ENCODE measurements at places on chromosomes 7 and 10. TPM values are rescaled to one million over a fixed set of nuclear protein-coding genes. Genes with fewer than 3 reads are reported as not detected.
A peak's percentile ranks its signal among the peaks of the same experiment; 100 is the strongest.

NYAP1 gene
- total RNA-seq, result 1.5 TPM

KLF14 gene
- total RNA-seq, result not detected

PTPRN2 gene
- 0.33 TPM for total RNA-seq

MYPN gene
- total RNA-seq, result 3.0 TPM

MAD1L1 gene
- 35.4 TPM for total RNA-seq

DNAJB6 gene
- 106 TPM for total RNA-seq

GHRHR gene
- not detected for total RNA-seq

- peak; percentile 97 for DNase-seq
Observed at GRCh38 chr10:23384364-23384763, 39.8 kb upstream of the C10orf67 start.

DNA sequence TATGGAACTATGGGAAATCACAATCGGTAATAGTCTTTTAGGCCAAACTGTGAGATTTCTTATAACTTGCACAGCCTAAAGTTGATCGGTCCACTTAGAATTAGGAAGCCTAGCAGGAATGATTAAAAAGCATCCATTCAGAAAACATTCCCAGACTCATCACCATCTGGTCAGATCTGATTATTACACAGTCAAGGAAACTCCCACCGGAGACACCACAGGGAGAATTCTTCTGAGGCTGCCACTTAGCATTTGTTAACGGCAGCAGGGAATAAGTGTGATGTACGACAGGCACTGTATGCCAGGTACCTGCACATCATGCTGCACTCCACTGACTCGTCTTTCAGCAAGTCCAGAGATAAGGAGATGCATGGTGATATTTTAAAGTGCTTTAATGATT, 227.6 kb upstream of the STEAP1 start:
- DNase-seq, result no peak

DNA sequence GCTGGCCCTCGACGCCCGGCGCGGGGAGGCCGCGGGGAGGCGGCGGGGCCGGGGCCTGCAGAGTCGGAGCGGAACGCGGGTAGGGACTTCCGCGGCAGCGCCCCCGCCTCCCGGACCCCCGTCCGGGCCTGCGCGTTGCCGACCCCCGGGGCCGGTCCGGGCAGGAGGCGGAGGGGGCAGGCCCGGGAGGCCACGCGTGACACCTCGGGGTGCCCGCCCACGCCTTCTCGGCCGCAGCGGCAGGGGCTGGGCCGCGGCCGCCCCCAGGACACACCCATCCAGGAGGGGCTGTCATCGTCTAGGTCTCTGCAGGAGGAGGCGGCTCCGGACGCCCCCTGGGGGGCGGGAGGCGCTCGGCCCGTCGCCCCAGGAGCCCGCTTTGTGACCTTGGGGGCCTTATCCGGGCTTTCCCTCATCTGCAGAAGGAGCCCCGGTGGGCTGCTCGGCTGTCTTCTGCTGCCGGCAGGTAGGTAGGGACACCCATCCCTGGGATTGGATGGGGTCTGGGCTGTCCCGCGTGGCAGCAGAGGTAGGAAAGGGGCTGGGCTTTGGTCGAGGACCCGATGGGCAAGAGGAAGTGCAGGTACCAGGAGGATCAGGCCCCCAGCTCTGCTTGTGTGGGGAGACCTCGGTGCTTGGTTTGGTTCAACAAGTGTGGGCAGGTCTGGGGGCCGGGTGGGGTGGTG, 569 bp downstream of the ZNF316 start:
- DNase-seq, result no peak

DNA sequence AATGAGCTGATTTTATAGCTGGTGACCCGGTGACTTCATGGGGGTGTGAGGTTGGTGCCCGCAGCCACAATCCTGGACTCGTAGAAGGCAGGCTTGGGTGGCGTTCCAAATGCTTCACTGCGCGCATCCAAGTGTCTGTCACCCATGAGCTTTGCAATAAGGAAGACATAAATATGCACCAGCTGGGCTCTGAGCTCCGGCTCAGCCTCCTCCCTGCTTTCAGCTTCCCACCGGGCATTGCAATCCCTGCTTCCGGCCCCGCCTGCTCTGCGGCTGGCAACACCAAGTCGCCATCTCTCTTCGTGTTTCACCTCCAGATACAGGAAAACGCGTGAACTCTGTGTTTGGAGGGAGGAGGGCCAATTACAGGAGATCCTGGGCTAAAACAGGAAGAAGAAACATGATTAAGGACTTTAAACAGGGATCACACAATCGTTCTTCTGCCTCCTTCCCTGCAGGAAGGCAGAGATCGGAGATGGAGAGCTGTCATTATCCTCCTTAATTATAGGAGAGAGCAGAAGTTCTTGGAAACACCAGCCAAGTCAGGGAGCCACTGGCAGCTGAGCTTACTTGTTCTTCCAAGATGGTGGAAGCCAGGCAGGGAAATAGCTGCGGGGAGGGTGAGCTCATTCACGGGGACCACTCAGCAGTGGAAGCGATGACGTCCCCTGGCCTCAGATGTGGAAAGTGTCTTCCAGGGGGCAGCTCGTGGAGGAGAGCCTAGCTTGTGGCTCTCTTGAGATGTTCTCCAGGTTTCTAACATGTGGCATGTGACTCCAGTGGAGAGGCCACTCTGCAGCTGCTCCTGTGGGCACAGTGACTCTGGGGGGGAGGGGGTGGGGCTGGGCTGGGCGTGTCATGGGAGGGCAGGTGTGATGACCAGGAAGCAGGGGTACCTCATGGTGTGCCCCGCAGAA, 134.9 kb downstream of the CAMK1D start:
- DNase-seq, result no peak

GRCh38 chr10:132063432-132063831, 2.3 kb upstream of the JAKMIP3 start:
- DNase-seq, result no peak

GRCh38 chr10:117570880-117571279, 28.3 kb downstream of the EMX2 start:
- no peak for DNase-seq

- no peak for DNase-seq
Observed at GRCh38 chr10:64813391-64813790, 1292.2 kb downstream of the REEP3 start.

- DNase-seq, result no peak
Observed at GRCh38 chr7:909358-910329, 33.3 kb downstream of the GET4 start.

DNA sequence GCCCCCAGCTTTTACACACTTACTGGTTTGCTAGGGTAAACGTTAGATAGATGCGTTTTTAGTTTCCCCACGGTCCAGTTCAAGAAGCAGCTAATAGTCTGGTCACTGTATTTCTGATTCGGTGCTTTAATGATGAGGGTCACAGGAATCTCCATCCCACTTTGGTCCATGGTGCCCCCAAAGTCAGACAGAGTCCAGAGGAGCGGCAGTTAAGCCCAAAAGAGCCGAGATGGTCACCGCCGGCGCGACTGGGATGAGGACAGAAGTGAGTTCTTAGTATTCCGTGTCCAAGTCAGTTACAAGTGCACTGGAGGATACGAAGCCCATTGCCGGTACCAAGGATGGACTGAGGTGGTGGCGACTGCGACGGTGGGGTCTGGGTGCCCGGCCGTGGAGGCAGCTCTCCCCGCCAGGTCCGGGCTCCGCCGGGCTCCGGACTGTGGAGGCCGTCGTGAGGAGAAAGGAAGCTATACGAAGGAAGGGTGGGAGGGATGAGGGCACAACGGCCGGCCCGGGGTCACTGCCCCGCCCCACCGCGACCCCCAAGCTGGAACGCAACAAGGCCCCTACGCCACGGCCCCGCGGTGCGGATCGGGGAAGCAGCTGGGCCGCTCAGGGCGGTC, 663 bp downstream of the HERPUD2 start:
- DNase-seq, result peak; percentile 34

GRCh38 chr7:83119026-83119382, 43.7 kb downstream of the PCLO start:
- no peak for DNase-seq

DNA sequence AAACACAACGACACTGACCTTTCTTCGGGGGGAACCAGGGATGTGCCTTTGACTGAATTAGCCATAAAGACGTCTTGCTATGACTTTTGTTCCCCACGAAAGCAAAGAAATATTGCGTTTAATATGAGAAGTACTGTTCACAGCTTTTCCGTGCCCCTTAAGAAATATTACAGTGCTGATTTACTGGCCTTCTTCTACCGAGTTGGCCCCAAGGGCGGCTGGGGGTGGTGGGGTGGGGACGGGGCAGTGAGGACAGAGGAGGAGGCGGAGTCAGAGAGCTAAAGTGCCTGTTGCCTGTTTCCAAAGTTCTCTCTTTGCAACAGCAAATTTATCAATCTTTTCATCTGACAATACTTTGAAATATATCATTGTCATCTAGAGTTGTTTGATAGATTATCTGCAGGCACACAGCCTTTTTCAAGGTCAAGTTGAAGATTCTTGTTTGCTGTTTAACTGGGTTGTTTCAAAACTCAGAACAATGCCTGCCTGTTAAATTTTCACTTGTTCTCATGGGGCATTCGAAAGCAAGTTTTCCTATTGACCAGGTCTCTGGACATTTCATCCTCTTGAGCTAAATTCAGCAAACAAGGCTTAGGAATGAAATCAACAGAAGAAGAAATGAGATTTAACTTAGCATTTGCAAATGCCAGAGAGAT, 9.0 kb downstream of the PTF1A start:
- no peak for DNase-seq

GRCh38 chr10:15483215-15484075, 112.4 kb upstream of the FAM171A1 start:
- DNase-seq, result no peak

GRCh38 chr10:51196508-51197175, 122.4 kb downstream of the PRKG1 start:
- no peak for DNase-seq

- DNase-seq, result no peak
Observed at GRCh38 chr7:102849079-102849478, 63.7 kb upstream of the LRRC17 start.

DNA sequence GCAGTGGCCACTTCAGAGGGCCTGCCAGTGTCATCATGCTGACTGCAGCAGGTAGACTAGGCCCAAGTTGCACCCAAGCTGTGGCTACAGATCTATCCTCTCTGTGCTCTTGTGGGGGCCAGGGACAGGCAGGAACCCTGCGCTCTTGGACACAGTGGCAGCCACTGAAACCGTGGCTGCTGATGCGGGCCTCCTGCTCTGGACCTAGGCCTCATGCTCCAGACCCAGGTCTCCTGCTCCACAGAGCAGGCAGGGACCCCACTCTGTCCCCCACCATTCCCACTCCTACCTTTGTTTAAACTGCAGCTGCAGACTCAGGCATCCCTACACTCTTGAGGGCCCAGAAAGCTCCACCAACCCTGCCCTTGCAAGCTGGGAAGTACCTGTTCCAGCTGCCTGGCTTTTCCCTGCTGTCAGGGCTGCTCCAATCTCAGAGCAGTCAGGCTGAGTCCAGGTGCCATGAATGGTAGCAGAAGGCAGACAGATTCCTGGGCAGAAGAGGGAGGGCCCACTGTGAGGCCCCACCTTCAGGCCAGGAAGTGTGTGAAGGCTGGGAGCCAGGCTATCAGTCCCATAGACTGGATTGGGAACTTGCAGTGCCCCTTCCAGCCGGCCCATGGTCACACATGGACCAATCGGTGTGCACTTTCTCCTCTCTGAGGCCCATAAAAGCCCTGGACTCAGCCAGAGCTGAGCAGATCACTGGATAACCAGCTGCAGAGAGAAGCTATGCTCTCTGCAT, 634.0 kb upstream of the SEMA3D start:
- DNase-seq, result no peak

DNA sequence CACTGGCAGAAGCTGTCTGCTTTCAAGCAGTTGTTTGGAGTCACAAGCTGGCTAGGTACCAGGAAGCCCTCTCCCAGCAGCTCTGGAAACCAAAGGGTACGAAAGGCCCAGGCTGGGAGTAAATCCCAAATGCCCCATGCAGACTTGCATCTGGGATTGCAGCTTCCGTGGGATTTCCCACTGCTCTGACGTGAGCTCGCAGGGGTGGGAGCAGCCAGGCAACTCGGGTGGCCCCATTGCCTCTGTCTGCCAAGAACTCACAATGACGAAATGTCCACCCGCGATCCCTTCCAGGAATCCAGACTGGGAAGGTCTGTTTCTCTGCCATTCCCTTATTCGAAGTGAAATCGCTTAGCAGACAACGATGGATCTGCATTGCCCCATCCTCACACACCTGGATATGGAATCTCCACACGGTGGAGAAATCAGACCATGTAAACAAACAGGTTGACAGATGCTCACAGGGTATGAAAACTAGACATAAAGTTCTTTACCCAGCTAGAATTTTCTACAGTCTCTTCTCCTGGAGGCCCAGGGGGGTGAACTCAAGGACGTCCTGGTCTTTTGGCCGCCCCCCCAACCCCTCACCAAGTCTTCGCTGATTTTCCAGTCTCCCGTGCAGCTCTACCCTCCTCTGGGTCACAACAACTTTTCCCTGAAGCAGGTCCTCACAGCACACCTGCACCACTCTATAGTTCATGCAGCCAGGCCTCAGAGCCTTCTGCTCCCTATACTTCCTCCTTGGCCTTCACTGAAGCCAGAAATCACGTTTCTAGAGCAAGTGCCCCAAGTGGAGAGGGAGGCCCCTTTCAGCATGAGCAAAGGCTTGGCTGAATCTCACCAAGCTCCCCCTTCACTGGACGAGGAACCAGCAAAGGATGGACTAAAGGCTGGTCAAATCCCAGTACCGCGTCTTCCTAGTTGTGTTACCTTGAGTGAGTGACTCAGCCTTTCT, 20.0 kb downstream of the SH3PXD2A start:
- no peak for DNase-seq

DNA sequence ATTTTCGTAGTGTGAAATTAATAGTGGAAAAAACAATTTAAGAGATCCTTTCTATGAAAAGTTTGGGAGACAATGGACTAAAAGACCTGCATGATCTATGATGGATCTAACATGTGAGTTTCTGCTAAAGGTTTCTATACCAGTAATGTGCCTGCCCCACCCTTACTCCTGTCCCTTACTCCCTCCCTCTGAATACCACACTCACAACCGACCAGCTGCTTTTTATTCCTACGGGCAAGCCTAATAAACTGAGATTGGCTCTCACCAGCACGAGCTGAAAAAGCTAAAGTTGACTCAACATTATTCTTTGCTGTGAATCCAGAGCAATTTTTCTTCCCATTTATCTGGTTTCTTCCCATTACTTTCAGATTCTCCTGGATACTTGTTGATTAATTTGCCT, 17.8 kb upstream of the REEP3 start:
- DNase-seq, result no peak

DNA sequence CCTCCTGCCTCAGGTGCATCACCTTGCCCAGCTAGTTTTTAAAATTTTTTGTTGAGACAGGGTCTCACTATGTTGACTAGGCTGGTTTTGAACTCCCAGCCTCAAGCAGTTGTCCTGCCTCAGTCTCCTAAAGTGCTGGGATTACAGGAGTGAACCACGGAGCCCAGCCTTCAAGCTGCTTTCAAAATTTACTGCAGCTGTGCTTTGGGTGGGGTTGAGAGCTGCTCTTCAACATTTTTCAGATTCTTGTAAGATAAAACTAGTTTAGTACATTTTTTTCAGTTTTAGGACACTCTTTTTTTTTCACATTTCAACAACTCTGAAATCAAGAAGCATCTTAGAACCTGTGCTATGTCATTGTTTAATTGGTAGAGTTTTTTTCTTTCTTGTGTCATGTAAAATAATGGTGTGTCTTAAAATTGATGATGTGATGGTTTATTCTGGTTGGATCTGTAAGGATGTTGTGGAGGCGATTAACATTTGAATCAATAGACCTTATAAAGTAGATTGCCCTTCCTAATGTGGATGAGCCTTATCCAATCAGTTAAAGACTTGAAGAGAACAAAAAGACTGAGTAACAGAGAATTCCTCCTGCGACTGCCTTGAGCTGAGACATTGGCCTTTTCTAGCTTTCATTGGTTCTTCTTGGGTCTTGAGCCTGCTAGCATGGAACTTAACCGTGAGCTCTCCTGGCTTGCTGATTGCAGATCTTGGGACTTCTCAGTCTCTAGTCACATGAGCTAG, 13.5 kb downstream of the PLEKHA8 start:
- DNase-seq, result no peak

GRCh38 chr10:103709341-103709920, 145.9 kb downstream of the SH3PXD2A start:
- DNase-seq, result peak; percentile 84
